Activated naive CD8-positive, alpha-beta T cell treated with anti-CD3 and anti-CD28 coated beads, Interleukin-2, amount 10 ng/mL, durations not matched to agents 7 days and 5 days (primary cell): ENCODE measurements at places on chromosomes 1 and 21. TPM values are rescaled to one million over a fixed set of nuclear protein-coding genes. Genes with fewer than 3 reads are reported as not detected.

- DNase-seq, result peak; percentile 65
Measured at GRCh38 chr1:234842726-234843641, 233.0 kb upstream of the IRF2BP2 start.

- no peak for DNase-seq
Measured at GRCh38 chr1:3259020-3259419, 190.0 kb downstream of the PRDM16 start.

GRCh38 chr1:19775317-19775716, 24.4 kb downstream of the TMCO4 start:
- no peak for DNase-seq

DNA sequence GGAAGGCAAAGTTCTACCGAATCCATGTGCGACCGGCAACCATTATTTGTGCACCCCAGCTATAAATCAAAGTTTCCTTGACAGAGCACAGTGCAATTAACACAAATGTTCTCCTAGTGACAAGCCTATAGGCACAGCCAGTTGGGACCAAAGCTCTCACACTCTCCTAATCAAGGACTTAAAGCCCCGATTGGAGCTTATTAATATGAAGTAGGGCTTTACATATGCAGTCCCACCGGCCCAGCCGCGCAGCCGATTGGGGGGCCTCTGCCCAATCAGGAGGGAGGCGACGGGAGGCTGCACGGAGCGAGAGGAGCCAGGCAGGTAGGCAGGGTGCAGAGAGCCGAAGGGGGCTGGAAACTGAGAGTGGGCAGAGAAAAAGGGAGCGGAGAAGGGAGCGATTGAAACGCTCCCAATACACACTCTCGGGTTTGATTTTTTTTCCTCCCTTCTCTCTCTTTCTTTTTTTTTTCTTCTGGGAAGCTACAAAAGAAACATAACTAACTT, at the start of gene ESRRG:
TSS of gene ESRRG (minus strand) at position 156 of the 507 bp plus-strand sequence. CDS start at position 26, 130 bp downstream.
- DNase-seq, result no peak

DNA sequence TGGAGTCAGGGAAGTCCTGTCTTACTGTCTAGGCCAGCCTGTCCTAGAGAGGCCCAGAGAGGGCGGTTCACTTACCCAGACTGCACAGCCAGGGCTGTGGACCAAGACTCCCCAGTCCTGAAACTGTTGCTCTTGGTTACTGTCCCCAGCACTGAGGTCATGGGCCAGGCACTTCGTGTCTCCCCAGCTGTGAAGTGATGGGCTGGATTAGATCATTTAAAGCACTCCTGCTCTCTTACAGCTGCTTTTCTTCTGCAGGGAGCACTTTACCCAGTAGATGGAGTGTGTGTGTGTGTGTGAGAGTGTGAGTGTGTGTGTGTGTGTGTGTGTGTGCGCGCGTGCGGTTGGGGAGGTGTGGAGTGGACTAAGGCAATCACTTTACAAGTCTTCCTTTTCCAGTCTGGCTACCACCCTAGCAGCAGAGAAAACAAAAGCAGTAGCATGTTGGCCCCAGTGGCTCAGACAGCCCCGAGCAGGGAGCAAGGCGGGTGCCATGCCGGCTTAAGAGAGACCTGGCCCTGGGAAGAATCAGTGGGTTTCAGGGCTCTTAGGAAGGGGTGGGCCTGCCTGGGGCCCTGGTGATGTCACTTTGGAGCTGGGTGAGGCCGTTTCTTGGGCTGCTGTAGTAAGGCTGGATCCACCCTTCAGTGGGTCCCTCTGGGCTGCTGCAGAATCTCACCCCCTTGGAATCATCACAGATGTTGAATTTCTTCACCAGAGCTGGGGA, 2.4 kb downstream of the SPSB1 start:
- DNase-seq, result no peak

DNA sequence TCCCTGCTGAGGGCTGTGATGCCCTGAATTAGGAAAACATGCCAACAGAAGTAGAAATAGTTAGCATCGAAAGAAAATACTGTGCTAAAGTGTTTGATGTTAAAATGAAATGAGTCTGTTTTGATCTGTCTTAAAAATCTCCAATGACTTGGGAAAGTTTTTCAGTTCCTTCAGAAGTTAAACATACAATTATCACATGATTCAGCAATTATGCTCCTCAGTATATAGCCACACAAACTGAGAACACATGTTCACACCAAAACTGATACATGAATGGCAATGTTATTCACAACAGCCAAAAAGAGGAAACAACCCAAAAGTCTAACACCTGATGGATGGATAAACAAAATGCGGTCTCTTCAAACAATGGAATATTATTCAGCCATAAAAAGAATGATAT, 130.6 kb downstream of the PTPN14 start:
- DNase-seq, result no peak

- DNase-seq, result no peak
Measured at GRCh38 chr1:164596172-164596571, 37.2 kb downstream of the PBX1 start.

- DNase-seq, result no peak
Measured at GRCh38 chr1:39652105-39652504, 12.7 kb upstream of the HEYL start.

DNA sequence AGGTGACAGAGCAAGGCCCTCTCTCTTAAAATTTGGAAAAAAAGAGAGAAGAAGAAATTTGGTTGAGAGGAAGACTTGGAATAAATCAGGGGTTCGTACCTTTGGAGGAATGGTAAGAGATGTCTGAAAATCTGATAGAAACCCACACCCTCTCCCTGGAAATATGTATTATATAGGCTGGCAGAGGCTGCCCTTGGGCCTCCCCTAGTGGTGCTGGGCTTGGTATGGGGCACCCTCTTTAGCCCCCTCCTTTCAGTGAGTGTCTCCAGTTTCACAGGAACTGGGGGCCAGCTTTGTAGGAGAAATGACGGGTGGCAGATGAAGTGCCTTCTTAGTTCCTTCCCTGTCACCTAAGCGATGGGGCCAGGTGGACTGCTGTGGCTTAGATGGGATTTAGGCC, 82.9 kb upstream of the SLC2A1 start:
- DNase-seq, result no peak

DNA sequence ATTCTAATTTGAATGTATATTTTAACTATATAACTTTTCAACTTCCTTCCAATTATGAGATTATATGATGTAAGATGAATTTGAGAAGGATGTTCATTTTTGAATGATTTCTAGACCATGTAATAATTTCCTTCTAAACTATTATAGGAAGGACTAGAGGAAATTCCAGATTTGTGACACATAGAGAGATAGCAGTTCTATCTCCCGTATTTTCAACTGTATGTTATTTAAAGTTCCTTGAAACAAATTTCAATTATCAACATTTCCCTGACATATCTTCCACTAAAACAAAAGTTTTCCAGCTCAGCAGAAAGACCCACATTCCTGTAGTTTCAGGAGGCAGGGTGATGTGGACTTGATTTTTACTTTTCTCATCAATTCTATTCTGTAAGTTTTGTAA, 396.7 kb upstream of the C1orf87 start:
- DNase-seq, result no peak

DNA sequence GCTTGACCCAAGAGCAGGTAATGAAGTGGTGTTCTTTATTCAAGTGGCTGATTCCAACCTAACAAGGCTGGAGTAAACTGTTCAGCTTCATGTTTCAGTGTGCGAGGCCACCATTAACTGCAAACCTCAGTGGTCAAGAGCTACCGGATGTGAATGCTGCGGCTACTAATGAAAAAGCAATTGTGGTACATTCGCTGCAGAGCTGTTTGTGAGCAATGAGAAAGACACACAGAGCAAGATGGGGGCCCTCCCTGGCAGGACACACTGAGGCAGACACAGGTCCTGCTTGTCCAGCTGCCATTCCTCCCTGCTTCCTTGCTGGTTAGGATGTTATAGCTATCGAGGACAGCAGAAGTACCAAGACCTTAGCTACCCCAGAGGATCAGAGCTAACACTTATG, 26.1 kb downstream of the SYF2 start:
- peak; percentile 14 for DNase-seq

GRCh38 chr1:44108241-44108640, 10.4 kb upstream of the KLF17 start:
- DNase-seq, result no peak

DNA sequence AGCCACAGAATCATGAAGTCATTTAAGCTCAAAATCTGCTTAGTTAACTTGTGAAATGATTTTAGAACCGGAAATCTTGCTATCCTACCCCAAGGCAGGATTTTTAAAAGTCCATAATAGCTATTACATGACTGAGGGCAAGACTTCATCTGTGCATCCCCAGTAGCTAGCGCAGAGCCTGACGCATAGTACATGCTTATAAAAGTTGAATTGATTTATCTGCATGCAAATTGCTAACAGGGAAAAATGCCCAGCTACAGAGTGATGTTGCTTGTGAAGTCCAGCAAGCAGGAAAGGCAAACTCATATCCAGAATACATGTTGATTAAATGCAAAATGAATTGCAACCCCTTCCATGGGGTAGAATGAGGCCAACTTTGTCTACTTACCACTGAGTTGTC, 8.1 kb upstream of the MAP1LC3C start:
- no peak for DNase-seq

GRCh38 chr21:36539434-36540150, 59.7 kb upstream of the CLDN14 start:
- DNase-seq, result no peak

GRCh38 chr1:2372551-2373490, 18.5 kb downstream of the MORN1 start:
- DNase-seq, result peak; percentile 9

- DNase-seq, result no peak
Measured at GRCh38 chr1:53138991-53139884, 3.2 kb downstream of the SLC1A7 start.

DNA sequence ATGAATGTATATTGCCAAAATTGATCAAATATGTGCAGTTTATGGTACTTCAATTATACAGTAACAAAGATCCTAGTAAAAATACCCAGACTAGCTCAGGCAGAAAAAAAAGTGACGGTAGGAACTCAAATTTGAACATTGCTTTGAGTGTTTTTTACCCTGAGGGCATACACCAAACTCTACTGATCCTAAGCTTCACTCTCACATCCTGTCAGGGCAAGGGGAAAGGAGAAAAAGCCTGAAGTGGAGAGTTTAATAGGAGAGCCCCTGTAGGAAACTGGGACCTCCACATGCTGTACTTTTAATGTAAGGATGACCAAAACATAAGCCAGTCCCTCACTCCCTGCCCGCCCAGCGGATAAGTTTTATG, 59.8 kb upstream of the GNG12 start:
- DNase-seq, result no peak

B3GALNT2 gene
- 10.6 TPM for total RNA-seq

PLEKHN1 gene
- 4.8 TPM for total RNA-seq

DYRK3 gene
- 2.7 TPM for total RNA-seq

FMO3 gene
- not detected for total RNA-seq

E2F2 gene
- total RNA-seq, result 45.1 TPM

INKA2 gene
- total RNA-seq, result 2.0 TPM

TENT5C gene
- 18.8 TPM for total RNA-seq

LCE1A gene
- not detected for total RNA-seq

PLA2G2C gene
- total RNA-seq, result not detected
